ENCODE measurements at places on chromosomes 7 and 10.

GRCh38 chr7:158779061-158780000 lies 50.0 kb downstream of the ESYT2 start:
- DNase-seq = no peak

DNA sequence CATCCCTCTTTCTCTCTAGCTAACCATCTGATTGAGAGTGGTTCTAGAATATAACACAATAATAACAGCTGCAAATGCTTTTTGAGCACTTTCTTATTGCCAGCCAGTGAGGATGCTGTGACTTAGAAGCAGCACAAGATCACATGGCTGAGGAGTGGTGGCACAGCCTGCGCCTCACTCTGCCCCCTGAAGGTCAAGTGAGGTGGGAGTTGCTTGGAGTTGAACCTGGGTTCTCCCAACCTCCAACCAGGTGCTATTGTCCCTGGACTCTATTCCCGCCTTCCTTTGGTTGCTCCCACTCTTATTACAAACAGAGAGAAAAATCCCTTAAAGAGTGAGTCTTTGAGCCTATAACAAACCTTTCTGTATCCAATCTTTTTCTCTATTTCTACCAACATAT lies 280.3 kb upstream of the PODXL start:
- no peak for DNase-seq

- no peak for DNase-seq
Observed at GRCh38 chr10:50404021-50404773, 152.9 kb upstream of the ASAH2 start.

DNA sequence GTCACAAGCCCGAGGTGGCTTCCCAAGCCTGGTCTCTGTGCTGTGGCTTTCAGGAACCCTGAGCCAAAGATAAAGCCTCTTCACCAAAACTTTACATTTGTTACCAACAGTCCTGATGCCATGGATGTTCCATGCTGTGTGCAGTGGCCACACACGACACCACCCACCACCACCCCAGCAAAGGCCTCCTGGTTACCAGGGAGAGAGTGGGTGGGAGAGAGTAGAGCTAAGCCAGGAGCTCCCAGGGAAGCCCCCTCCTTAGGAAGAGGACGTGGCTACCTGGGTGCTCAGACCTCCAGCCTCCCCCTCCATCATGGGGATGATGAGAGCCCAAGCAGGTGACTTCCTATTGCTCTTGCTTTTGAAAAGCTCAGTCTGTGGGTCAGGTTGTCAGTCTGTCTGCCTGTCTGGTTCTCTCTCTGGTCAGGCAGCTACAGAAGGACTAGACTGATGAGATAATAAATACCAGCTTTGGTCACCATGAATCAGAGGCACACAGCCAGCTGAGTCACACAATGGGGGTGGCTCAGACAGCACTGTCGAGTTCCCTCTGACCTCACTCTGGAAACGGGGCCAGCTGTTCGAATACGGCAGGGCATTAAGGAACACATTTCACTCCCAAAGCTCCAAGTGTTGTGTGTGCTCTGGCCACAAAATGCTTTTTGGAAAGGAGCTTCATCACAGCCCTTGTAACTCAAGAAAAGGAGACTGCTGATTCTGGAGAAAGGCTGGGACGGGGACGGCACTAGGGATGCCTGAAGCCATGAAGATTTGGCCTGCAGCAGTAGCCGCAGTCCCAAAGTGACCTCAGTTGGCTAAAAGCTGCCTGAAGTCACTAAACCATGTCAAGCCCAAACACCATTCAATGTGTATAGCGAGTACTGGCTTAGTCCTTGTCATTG lies 166.0 kb downstream of the FANK1 start:
- DNase-seq = no peak

GRCh38 chr10:63388421-63389031 lies 77.3 kb downstream of the JMJD1C start:
- DNase-seq = no peak

- DNase-seq = no peak
Observed at GRCh38 chr7:41219276-41219675, 483.6 kb downstream of the INHBA start.

DNA sequence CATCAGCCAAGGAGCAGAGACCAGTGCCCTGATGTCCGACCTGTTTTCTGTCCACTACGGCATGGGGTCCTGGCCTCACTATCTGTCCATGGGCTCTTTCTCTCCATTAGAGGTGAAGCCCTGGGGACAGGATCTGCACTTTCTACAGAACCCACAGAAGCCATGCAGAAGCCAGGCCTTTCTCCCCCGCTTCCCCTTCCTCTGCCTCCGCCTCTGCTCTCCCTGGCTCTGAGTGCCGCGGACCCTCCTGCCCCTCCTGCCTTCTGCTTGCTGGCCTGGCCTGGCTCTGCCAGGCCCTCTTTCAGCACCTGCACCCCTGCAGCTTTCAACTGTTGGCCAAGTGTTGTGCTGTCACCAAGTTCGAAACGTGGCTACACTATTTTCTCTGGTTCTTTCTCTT lies 439.8 kb upstream of the ZMIZ1 start:
- DNase-seq = no peak

DNA sequence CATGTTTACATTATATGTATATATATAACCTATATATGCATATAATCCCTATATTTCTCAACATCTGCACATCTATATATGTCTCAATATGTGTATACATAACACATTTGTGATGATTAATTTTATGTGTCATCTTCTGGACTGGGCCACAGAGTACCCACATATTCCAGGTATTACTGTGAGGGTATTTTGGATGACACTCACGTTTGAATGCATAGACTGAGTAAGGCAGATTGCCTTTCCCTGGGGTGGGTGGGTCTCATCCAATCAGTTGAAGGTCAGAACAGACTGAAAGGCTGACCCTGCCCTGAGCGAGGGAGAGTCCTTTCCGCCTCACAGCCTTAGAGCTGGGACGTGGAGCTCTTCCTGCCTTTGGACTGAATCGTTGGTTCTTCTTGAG lies 295.2 kb upstream of the PFKP start:
- DNase-seq = no peak

GRCh38 chr7:105353752-105354328 lies 34.9 kb downstream of the SRPK2 start:
- DNase-seq = no peak

DNA sequence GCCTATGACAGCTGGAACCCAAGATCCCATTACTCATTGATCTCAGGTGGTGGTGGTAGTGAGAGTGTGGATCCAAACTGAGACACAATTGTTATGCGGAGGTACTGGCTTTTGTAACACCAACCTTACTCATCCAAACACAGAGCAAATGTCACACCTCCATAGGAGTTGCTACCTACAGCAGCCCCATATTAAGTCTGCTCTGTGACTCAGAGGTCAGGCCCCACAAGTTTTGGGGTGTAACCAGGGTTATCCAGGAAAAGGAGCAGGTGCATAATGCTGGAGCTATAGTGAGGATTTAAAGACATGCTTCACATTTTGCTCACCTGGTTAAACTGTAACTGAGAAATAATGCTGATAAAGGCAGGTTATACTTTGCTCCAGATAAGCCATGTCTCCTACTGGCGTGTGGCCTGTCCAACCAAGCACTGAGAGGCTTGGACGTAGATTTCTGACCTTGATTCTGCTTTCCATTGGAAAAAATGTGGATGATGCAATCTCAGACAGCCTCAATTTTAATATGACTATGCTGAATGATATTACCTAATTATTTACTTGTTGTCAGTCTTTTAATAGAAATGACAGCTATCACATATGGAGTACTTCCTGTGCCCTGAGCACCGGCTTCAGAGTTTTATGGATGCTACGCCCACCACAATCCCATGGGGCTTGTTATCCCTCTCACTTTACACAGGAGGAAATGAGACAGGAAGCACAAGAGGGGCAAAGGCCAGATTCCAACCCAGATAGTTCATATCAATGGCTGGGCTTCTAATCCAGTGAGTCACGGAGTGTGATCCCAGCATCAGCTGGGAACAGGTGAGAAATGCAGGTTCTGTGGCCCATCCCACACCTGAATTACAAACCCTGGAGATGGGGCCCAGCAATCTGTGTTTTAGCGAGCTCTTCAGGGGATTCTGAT lies 181.3 kb downstream of the CHN2 start:
- DNase-seq = no peak

GRCh38 chr7:148849393-148850098 lies 34.5 kb downstream of the EZH2 start:
- DNase-seq = no peak

DNA sequence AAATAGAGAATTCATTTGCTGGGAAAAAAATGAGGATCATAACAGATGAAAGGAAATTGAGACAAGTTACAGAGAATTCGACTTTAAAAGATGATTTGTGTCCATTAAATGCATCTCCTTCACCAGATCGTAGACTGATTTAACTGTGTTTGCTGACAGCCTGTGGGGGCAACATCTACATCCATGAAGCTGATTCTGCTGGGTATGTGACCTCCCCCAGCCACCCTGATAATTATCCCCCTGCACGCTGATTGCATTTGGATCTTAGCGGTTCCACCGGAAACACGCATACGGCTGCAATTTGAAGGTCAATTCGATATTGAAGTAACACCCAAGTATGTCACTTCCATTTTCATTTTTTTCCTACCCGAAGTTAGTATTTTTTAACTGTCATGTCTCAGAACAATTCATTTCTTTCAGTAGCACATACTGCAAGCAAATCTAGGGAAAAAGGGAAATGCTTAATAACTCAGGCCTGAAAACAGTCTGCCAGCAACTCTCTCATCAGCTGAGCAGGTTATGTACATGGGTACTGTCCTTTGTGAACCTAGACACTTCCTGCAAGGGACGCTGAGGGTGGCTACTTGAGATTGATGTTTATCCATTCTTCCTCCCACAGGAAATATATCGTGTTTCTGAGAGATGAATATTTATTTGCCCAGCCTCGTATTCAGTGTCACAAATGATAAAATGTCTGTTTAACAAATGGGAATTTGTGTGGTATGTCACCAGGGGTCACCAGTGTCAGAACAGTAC lies 134.9 kb downstream of the ZNF22 start:
- DNase-seq = no peak

DNA sequence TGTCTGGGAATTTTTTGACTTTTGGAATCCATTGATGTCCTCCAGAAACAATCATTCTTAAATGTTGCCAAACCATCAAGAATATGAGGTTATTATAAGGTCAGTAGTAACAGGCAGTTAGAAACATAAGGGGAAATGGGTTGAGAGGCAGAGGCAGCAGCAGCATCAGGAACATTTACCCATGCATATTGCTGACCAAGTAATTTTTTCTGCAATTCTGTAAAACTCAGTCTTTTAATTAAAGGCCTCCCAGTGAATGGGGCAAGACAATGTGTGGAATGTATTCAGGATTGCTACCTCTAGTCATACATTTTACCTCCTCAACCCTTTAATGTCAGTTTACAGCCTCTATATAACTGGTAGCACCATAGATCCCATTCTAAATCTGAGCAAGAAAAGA lies 66.5 kb upstream of the SKAP2 start:
- DNase-seq = no peak

DNA sequence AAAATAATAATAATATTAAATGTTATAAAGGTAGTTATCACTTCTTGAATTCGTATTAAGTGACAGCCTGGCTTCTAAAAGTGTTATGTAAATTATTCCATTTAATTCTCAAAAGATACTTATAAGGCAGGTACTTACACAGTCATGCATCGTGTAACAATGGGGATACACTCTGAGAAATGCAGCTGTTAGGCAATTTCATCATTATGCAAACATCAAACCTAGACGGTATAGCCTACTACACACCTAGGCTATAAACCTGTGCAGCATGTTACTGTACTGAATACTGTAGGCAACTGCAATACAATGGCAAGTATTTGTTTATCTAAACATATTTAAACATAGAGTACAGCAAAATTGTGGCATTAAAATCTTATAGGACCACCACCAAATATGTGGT lies 1.5 kb downstream of the IFIT1 start:
- DNase-seq = no peak

GRCh38 chr7:132065989-132066603 lies 509.7 kb upstream of the PODXL start:
- DNase-seq = no peak

GRCh38 chr7:45401851-45402250 lies 172.3 kb upstream of the ADCY1 start:
- no peak for DNase-seq

- DNase-seq = no peak
Observed at GRCh38 chr7:117072620-117073118, 119.4 kb downstream of the ST7 start.

DNA sequence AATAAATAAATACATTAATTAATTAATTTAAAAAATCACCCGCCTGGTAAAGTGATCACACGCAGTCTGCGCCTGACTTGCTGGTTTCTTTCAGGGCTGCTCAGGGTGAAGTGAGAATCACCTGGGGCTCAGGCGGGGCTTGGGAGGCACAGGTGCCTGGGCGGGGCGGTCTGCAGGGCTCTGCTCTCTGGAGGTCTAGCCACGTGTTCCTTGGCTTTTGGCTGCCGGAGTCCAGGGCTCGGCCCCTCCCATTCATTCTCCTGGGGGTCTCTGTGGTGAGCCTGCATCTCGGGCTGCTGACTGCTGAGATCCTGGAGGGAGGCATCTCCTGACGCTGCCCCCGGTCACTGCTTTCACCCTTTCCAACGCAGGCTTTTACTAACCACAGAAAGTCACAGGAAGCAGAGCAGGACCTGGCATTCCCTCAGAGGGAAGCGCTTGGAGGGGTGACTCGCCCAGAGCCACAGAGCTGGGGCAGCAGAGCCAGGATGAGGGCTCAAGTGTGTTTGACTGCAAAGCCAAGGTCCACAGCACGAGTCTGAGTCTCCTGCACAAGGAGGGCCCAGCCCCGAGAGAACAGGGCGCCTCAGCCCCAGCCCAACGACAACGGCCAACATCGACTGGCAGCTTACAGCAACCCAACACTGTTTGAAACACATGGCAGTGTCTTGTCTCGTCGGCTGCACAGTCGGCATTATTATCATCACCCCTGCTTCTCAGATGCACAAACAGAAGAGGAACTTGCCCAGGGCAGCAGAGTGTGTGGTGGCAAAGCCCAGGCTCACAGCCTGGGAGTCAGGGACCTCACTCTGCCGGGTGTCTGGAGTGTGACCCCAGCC lies 22.4 kb upstream of the MNX1 start:
- no peak for DNase-seq

GRCh38 chr7:47594406-47594805 lies 12.5 kb upstream of the TNS3 start:
- no peak for DNase-seq

GRCh38 chr10:30579574-30579973 lies 50.0 kb downstream of the LYZL2 start:
- no peak for DNase-seq

DNA sequence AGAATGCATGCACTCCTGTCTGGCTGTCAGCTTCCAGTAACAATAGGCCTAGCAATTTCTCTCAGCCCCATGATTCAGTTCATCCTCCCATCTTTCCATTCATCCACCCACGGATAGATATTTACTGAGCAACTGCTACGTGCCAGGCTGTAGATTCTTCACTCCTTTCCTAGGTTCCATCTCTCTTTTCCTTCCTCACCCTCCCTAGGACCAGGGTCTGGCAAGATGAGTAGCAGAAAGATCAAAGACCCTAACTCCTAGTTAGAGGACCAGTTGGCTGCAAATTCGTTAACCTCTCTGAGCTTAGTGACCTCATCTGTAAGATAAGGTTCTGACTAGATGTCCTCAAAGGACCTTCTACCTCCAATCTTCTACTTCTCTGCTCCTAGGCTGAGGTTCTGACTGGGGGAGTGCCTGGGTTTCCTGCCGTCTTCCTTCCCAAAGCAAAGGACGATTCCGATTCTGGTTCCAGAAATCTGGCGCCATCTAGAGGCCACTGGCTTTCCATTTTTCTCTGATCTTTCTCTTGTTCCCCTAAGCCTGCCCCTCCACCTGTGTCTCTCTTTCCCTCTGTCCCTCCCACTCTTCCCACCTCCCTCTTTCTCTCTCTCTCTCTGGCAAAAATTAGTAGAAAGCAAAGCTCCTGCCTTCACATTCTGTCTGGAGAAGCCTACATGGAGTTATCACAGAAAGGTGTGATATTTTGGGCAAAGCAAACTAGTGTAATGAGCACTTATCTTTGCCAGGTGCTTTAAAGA lies 26.2 kb downstream of the TBATA start:
- DNase-seq = no peak

GRCh38 chr10:98266647-98267046 lies 1.3 kb downstream of the LOXL4 start:
- DNase-seq = no peak
